Non-pigmented ciliary epithelial cell (primary cell): ENCODE measurements at places on chromosomes 4 and X.

DNA sequence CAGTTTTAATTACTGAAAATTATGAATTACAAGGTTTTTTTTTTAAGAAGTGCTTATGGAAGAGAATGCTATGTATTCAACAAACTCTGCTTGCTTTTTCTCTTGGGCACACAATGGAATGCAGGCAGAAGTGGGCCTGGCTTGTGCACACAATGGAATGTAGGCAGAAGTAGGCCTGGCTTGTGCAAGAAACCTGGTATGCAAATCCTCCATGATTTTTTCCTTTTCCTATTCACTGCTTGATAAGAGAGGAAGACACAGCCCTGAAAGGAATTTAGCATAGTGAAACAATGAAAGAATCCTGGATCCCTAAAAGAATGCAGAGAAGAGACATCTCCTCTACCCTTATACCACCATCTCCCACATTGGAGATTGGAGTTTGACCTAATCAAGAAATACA lies 138.4 kb downstream of the COL25A1 start:
- DNase-seq = peak; percentile 28

- DNase-seq = no peak
These were observed 35.2 kb downstream of the SLC10A7 start for GRCh38 chr4:146486565-146486964.

DNA sequence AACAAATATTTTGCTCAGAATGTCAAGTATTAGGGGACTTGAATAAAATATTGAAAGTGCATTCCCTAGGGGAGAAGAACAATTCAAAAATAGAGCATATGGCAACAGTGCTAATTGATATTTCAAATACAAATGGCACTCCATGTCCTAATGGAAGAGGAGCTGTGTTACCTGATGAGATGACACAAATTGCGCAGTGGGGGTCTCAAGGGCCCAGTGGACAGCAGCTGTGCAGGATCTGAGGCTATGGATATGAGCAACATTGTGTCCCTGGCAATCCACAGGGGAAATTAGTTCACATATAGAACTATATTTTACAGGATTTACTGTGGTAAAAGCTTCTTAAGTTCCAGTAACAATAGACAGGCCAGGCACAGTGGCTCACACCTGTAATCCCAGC lies 17.4 kb upstream of the USP46 start:
- DNase-seq = no peak

DNA sequence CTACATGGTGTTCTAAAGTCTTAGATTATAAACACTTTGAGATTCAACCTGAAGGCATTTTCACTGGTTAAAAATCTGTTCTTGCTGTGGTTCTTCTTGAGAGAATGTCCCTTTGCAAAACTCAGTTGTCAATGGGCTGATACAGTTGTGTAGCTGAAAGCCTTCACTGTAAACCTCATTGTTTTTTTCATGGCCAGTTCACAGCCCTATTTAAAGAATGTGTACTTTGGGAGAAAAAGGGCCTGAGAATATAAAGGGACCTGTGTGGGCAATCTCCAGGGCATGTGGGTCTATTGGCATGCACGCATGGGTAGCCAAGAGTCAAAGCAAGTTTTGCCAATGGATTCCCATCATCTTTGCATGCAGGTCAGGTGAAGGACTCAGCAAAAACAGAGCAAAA lies 7.8 kb upstream of the MAP7D3 start:
- no peak for DNase-seq

DNA sequence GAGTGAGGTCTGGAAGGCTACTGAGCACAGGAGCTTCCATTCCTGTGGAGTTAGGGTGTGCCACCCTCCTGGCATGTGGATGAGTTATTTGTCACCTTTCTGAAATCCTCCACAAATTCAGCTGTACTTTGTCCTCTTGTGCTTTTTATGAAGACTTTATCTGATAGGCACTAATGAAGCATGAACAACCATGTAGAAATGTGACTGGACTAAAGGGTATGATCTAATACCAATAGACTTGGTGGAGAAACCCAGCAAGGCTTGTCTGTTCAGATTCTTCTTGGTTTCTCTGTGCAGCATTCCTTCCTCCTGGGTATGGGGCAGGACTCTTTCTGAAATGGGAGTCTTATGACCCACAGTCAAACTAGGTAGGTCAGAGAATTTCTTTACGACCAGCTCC lies 9.6 kb downstream of the NBDY start:
- DNase-seq = no peak

DNA sequence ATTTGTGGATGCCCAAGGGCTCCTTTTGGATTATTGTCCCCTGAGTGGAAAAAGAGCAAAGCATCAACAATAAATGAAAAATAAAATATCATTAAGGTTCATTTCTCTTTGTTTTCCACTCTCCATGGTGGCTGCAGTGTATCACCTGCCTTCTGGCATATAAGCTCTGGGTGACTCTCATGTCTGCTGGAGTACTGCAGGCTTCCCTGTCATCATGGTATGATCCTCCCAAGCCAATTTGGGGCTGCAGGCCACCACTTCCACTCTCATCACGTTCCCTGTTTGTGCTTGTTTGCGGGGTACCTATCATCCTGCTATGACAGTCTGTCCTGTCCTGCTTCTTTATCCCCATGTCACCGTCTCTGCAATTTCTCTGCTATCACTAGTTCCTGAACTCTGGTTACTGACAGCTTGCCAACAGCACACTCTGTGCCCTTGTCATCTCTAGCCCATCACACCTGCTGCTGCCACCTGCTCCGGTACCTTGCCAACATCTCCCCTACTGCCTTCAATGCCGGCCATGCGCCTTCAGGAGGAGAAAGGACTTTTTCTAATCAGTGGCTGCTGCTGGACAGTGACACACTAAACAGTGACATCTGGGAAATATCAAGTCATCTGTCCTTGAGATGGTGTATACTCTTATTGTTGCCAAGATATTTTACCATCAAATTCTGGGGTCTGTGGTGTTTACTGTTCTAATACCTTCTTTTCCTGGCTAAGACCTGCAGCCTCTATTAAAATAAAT lies 23.0 kb upstream of the FGF5 start:
- DNase-seq = no peak

DNA sequence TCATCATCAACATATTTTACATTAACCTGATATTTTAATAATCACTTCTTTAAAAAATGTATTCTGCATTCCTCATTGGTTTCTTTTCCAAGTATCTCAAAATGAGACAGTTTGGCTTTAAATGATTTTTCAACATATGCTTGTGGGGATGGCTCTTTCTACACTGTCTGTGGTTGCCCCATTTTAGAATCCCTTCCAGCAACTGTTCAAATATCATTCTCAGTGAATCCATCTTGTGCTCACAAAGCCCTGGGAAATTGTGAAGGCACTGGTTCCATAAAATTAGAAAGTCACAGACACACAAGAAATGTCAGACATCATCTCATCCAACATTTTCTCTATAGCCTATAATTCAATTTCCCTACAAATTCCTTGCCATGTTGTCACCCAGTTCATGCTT lies 103.5 kb downstream of the LNX1 start:
- no peak for DNase-seq

GRCh38 chrX:66030505-66031317 lies 9.2 kb downstream of the VSIG4 start:
- no peak for DNase-seq

GRCh38 chr4:39354254-39354552 lies 12.0 kb downstream of the RFC1 start:
- DNase-seq = no peak

DNA sequence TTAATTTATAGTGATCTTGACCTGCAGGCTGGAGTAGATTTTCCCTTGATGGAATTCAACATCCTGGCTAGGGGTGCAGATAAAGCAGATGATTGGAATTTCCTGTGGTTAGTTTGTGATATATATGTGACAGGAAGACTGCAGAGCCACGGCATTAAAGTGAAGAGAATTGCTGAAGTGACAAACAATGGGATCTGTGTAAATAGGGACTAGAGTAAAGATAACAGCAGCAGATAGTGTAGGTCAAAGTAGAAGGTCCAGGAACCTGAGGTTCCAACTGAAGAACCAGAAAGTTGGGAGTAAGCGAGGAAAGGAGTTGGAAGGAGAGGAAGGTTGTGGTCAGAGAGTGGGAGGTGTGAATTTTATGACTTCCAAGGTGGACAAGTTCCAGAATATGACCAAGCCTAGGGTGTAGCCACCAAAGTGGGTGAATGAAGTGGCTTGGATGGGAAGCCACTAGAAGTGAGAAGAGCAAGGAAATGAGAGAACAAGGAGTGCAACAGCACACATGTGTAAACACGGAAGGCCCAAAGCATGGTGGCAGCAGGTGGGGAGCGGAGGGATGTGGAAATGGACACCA lies 325.0 kb downstream of the RAB28 start:
- no peak for DNase-seq

DNA sequence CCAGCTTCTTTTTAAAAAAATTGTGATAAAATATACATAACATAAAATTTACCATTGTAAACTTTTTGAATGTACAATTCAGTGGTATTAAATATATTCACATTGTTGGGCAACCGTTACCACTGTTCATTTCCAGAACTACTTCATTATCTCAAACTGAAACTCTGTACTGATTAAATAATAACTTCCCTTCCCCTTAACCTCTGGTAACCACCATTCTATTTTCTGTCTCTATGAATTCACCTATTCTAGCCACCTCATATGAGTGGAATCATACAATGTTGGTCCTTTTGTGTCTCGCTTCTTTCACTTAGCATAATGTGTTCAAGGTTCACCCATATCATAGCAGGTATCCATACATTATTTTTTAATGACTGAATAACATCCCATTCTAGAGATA lies 8.3 kb downstream of the GPR50 start:
- DNase-seq = no peak

DNA sequence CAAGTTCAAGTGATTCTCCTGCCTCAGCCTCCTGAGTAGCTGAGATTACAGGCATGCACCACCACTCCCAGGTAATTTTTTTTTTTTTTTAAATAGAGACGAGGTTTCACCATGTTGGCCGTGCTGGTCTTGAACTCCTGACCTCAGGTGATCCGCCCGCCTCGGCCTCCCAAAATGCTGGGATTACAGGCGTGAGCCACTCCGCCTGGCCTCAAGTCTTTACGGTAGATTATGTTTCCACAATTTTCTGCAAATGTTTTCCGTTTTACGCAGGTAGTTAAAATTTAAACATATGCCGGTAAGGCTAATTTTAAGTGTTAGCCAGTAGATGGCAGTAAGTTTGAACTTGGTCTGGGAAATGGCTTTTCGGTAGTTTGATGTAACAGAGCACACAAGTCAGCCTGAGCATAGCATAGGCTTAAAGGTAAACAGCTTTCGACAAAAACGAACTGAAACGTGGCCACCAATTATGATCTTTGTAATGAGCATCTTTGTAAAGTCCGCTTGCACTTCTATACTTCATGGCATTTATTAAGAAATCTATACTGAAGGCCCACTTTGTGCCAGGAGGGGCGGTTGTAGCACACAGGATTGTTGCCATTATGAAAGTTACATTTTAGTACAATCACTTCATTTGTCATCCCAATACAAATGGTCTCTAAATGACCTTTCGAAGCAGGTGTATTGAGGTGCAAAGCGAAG lies 31.1 kb downstream of the CCKAR start:
- DNase-seq = peak; percentile 56

GRCh38 chrX:100973411-100973810 lies 3.9 kb downstream of the ARL13A start:
- DNase-seq = peak; percentile 38

DNA sequence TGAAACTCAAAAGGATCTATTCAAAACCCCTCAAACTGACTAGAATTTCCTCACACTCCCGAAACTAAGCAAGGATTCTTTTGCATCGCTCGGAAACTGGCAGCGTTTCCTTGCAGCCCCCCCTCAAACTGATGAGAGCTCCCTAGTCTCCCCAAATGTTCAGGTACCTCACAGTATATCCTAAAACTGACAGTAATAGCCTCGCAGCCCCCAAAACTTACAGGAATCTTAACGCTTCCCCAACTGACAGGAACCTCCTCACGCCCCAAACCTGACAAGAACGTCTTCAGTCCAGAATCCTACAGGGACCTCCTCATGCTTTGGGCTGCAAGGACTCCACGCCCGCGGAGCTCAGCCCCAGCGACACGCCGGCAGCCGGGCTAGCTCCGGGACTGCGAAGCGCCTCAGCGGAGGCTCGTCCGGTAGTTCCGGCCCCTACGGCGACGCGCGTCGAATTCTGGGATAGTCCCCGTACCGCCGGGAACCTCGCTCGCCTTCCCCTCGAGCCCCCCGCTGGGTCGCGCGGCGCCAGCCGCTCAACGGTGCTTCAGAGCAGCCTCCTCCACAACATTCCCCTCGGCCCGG lies 640 bp downstream of the PHF8 start:
- DNase-seq = no peak

DNA sequence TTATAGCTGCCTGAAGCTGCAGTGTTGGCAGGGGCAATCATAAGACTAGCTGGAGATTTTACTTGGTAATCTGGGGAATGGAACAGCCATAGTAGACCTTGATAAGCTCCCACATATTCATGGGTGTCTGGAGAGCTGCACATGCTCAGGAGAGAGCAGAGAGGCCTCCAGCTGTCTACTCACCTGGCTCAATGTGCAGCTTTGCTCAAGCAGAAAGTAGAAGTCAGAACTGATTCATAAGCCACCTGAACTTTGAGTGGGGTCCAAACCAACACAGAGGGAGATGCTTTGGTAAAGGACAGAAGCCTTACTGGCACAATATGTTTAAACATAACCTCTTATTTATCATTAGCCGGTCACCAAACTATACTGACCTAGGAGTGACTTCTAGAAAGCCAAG lies 54.4 kb downstream of the KDM6A start:
- no peak for DNase-seq

- no peak for DNase-seq
These were observed 48.6 kb upstream of the EMCN start for GRCh38 chr4:100566396-100566795.

GRCh38 chr4:53044651-53044960 lies 182.5 kb downstream of the RASL11B start:
- no peak for DNase-seq

DNA sequence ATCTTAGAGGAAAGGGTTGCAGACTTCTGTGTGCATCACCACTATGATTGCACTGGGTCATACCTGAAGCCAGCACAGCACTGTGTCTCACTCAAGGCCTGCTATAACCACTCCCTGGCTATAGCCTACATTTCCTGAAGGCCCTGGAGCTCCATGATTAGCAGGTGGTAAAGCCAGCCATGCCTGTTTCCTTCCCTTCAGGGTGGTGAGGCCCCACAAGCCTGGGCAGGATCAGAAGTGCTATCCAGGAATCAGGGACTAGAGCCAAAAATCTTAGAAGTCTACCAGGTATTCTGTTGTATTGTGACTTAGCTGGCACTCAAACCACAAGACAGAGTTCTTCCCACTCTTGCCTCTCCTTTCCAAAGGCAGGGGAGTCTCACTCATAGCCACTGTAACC lies 734.6 kb downstream of the GLUD2 start:
- no peak for DNase-seq

GRCh38 chrX:118566359-118566758 lies 70.7 kb downstream of the DOCK11 start:
- DNase-seq = no peak

- DNase-seq = no peak
These were observed 32.2 kb upstream of the CCSER1 start for GRCh38 chr4:90095000-90095399.

- no peak for DNase-seq
These were observed 60.4 kb downstream of the CASP3 start for GRCh38 chr4:184588893-184589292.
